ENCODE measurements at places on chromosomes 2 and 18. TPM values are rescaled to one million over a fixed set of nuclear protein-coding genes. Genes with fewer than 3 reads are reported as not detected.

DUSP11 gene
- total RNA-seq, result 28.6 TPM

CYRIA gene
- total RNA-seq, result 0.30 TPM

FHL2 gene
- total RNA-seq, result 193 TPM

SIX2 gene
- total RNA-seq, result not detected

DSG2 gene
- total RNA-seq, result 102 TPM

ARHGAP25 gene
- total RNA-seq, result 0.30 TPM

SKA1 gene
- 0.59 TPM for total RNA-seq

CBLN2 gene
- not detected for total RNA-seq

SH3RF3 gene
- 3.4 TPM for total RNA-seq

STPG4 gene
- 0.32 TPM for total RNA-seq

ALK gene
- not detected for total RNA-seq

AGAP1 gene
- total RNA-seq, result 11.3 TPM

ELOA2 gene
- total RNA-seq, result not detected

UPP2 gene
- total RNA-seq, result not detected

KCNE4 gene
- total RNA-seq, result 12.5 TPM

EFHD1 gene
- not detected for total RNA-seq

CNPPD1 gene
- total RNA-seq, result 20.5 TPM

LYPD1 gene
- total RNA-seq, result 29.3 TPM

TFPI gene
- total RNA-seq, result 310 TPM

ANO7 gene
- 0.69 TPM for total RNA-seq

VPS54 gene
- 24.3 TPM for total RNA-seq

HOXD8 gene
- 7.7 TPM for total RNA-seq

EEF1B2 gene
- total RNA-seq, result 373 TPM
